Regular cardiac myocyte (primary cell): ENCODE measurements at places on chromosomes 12 and 14. TPM values are rescaled to one million over a fixed set of nuclear protein-coding genes. Genes with fewer than 3 reads are reported as not detected.

SLCO1A2 gene
- under 0.01 and 0.19 TPM in 2 replicates for total RNA-seq

DIO2 gene
- total RNA-seq, result 6.8 and 27.0 TPM in 2 replicates

PKP2 gene
- total RNA-seq, result 0.38 and 8.2 TPM in 2 replicates

SERPINA5 gene
- under 0.01 and 0.28 TPM in 2 replicates for total RNA-seq

TULP3 gene
- total RNA-seq, result 15.7 and 16.9 TPM in 2 replicates

NR1H4 gene
- 0.19 TPM in 1 of 2 replicates, not detected in the other for total RNA-seq

VWF gene
- 4.4 and 6.5 TPM in 2 replicates for total RNA-seq

CACNA2D4 gene
- total RNA-seq, result under 0.01 and 0.38 TPM in 2 replicates

RPGRIP1 gene
- total RNA-seq, result not detected in 2 replicates

ZCRB1 gene
- 22.4 and 22.6 TPM in 2 replicates for total RNA-seq

BATF gene
- 1.2 TPM in 1 of 2 replicates, not detected in the other for total RNA-seq

SNX6 gene
- 163 and 213 TPM in 2 replicates for total RNA-seq

NPFF gene
- not detected in 2 replicates for total RNA-seq

FBXW8 gene
- 16.9 and 19.7 TPM in 2 replicates for total RNA-seq

ETNK1 gene
- 19.2 and 32.0 TPM in 2 replicates for total RNA-seq

KRT77 gene
- total RNA-seq, result not detected in 2 replicates

CCDC184 gene
- 0.85 and 0.96 TPM in 2 replicates for total RNA-seq

ZC3H14 gene
- total RNA-seq, result 58.7 and 63.4 TPM in 2 replicates

SYNE2 gene
- total RNA-seq, result 8.6 and 10.7 TPM in 2 replicates

NYNRIN gene
- 3.5 and 6.8 TPM in 2 replicates for total RNA-seq

SBNO1 gene
- total RNA-seq, result 21.1 and 30.9 TPM in 2 replicates

CSRNP2 gene
- 23.1 and 23.4 TPM in 2 replicates for total RNA-seq

SLC7A7 gene
- total RNA-seq, result 18.2 and 21.4 TPM in 2 replicates

PPP1R36 gene
- total RNA-seq, result 0.19 and 0.28 TPM in 2 replicates

MDP1 gene
- total RNA-seq, result 15.9 and 18.0 TPM in 2 replicates
